ENCODE measurements at places on chromosomes 6 and 20. TPM values are rescaled to one million over a fixed set of nuclear protein-coding genes. Genes with fewer than 3 reads are reported as not detected.

The PKIB gene
- total RNA-seq = 0.38 TPM

The HLA-DRB1 gene
- 27.6 TPM for total RNA-seq

The MACROD2 gene
- 1.6 TPM for total RNA-seq

The NPBWR2 gene
- not detected for total RNA-seq

The TOMM34 gene
- total RNA-seq = 10.7 TPM

The TFAP2D gene
- total RNA-seq = not detected

The IYD gene
- total RNA-seq = not detected

The SS18L1 gene
- 8.0 TPM for total RNA-seq

The HLA-DRB5 gene
- 14.0 TPM for total RNA-seq

The CDH4 gene
- not detected for total RNA-seq

The UNC5CL gene
- total RNA-seq = 1.0 TPM

The NMBR gene
- total RNA-seq = not detected

The ZBP1 gene
- total RNA-seq = 0.43 TPM

The SCRT2 gene
- total RNA-seq = not detected

The TCF21 gene
- 2.0 TPM for total RNA-seq

The NOX3 gene
- total RNA-seq = not detected

The TRIM15 gene
- not detected for total RNA-seq

The FNDC11 gene
- total RNA-seq = not detected

The DIDO1 gene
- total RNA-seq = 38.9 TPM

The CCN2 gene
- total RNA-seq = 76.5 TPM

The BNIP5 gene
- not detected for total RNA-seq

The PSORS1C2 gene
- not detected for total RNA-seq

The RAB44 gene
- 0.11 TPM for total RNA-seq

The NRSN1 gene
- not detected for total RNA-seq

The C6orf141 gene
- 0.38 TPM for total RNA-seq

The GLP1R gene
- 0.08 TPM for total RNA-seq

The NR2E1 gene
- 0.08 TPM for total RNA-seq
